ENCODE measurements at places on chromosomes 3 and 15.

DNA sequence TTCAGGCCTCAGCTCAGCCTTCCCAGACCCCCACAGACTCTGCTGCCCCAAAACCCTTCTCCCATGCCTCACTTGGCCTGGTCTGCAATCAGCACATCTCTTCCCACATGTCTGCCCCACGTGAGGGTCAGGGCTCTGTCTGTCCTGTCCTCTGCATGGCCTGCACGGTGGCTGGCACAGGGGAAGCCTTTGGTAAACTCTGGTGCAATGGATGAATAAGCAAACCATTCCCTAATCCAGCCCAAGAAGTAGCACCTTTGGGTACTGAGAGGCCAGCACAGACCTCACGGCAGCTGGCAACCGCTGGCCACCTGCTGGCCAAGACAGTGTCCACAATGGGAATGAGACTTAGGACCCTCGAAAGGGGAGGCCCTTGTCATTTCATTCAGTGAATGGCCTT lies 27.7 kb downstream of the ABTB1 start:
- no peak for ATAC-seq

DNA sequence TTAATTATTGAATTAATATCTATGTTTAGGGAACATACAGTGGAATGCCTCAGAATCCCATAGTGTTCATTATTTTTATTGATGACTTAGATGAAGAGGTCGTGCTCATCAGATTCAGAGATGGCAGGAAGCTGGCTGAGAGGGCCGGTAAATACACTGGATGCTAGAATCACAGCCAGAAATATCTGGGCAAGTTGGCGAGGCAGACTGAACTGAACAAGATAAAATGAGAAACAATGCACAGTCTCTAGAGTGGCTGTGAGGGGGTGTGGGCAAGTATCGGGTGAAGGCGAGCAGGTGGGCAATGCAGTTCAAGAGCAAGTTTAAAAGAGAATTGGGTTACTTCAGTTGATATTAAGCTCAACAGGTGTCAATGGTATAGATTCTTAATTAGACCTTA lies 5.9 kb downstream of the DGKG start:
- no peak for ATAC-seq

DNA sequence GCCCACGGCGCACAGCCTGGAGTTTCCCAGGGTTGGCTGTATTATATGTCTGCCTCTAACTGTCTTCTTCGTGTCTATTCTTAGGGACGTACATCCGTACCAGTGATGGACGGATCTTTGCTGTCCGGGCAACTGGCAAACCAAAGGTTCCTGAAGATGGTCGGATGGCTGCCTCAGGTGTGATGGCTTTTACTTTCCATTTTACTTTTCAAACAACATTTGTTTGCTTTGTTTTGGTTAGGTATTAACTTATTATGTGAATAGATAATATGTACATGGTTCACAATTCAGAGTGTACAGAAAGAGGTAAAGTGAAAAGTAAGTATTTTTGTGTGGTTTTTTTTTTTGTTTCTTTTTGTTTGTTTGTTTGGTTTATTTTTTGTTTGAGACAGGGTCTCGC lies 11.1 kb upstream of the TEX264 start:
- no peak for ATAC-seq

- no peak for ATAC-seq
These were observed 31.5 kb upstream of the FAM81A start for GRCh38 chr15:59406446-59406845.

DNA sequence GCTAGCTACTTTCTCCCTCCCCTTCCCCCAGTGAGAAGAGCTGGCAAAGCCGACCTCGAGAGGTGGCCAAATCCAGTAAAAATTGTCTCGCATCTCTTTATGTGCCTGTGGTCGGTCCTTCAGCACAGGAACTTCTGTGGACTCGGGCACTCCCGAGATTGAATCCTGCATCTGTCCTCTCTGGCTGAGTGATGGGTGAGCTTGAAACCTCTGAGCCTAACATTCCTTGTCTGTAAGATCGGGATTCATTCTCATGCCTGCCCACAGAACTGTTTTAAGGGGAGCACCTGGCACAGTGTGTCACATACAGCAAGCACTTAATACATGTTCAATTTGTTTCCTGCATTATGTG lies 11.3 kb downstream of the CX3CR1 start:
- no peak for ATAC-seq
